ENCODE measurements at places on chromosomes 4 and X.

GRCh38 chrX:96982161-96982560 lies 98.5 kb downstream of the RPA4 start:
- no peak for DNase-seq

DNA sequence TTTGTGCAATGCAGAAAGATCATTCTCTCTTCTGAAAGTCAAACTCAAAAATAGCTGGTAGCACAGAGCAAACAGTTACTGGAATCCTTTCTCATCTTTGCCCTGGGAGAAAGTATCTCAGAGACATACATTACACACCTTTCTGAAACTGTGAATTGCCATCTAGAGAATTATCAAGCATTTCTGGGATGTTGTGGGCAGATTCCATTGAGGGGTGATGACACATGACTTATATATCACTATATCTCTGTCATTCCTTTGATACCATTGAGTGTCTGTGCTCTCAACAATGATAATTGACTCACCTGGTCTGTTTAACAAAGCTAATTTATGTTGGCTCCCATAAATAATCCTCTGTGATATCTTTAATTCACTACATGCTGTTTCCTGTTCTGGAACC lies 13.0 kb downstream of the SLIT2 start:
- DNase-seq = no peak

GRCh38 chr4:179797738-179798137 lies 2355.5 kb upstream of the AGA start:
- no peak for DNase-seq

DNA sequence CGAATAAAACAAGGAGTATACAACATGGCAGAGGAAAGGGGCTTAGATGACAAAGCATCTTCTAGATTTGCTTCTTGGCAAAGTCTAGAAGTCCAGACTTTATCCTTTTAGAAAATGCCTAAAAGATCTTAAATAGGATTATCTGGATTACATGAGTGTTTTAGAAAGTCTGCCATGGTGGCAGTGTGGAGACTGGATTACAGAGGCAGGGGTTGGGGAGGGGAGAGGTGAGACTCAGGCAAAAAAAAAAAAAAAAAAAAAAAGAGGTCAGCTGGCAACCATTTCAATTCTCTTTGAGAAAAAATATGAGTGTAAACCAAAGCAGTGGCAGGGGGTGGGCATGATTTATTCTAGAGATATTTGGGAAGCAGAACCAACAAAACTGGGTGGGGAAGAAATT lies 17.4 kb downstream of the ZNF827 start:
- no peak for DNase-seq

DNA sequence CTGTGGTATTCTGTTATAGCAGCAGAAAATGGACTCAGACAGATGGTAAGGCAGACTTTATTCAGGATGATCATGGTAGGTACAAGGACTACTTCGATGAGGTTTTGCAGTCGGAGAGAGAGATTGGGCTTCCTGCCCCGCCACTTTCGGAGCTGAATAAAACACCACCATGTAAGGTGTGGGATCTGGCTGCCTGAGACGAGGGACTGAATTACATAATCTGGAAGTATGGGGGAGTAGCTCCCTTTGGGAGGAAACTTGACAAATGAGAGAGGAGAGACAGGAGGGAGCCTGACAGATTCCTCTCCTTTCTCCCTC lies 255.5 kb upstream of the GATB start:
- no peak for DNase-seq

DNA sequence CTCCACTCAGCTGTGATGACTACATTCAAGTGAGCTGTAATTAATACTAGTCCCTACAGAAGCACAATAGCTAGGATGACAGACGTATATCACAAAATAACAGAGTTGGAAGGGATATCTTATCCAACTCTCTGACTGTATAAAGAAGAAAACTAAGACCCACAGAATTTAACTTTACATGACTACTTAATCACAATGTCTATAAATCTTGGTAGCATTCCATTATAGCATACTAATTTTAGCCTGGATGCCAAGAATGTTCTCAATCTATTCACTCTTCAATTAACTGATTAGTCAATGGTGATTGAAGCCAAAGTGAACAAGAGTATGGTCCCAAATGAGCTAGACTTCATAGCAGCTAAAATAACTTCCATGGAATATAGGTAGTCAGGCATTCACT lies 31.2 kb downstream of the RPS6KA6 start:
- no peak for DNase-seq

Measured in stimulated activated CD4-positive, alpha-beta T cell treated with anti-CD3 and anti-CD28 coated beads, Interleukin-1b, Interleukin-23, amount 100 ng/mL, for 1 hour (primary cell).